DMS79 (cell line): ENCODE measurements at places on chromosomes 1 and 21.

GRCh38 chr1:223323491-223324484 is 40.2 kb downstream of the SUSD4 start:
- DNase-seq = no peak

DNA sequence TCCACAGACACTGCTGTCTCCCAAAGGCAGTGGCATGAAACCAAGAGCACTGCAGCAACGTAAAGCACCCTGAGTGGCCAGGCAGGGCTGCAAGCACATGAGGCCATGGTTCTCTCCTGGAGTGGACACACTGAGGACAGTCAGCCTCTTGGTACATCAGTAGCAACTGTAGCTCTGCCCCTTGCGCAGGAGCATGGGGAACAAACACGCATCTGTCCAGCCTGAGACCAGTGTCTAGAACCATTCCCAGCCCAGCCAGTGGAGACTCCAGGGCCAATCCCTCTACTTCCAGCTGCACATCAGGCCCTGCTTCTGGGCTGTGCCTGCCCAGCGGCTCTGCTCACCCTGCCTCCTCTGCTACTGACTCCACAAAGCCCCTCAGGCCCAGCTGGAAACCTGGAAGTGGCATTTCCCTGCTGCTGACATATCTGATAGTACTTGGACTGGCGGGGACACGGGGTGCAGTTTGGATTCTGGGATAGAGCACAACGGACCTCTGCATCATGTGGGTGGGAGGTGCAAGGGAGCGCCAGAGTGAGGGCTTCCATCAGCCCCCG is 49.0 kb downstream of the TOR1AIP2 start:
- DNase-seq = no peak

DNA sequence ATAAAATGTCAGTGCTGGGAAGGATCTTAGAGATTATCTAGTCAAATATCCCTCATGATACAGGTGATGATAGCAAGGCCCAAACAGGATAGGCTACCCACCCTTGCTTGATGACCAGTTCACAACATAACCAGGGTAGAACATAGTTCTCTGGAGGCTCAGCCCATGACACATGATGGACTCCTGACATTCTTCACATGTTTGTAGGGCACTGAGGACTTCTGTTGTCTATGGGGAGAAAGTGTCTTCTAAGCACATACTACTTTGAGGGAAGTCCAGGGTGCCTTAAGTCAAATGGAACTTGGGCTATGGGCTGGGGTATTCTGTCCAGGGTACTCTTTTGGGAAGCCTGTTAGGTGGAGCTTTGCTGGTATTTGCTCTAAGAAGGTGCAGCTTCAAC is 148.9 kb downstream of the GLUL start:
- no peak for DNase-seq

GRCh38 chr1:3772027-3772714 is 378 bp upstream of the SMIM1 start:
- DNase-seq = no peak
